NCI-H1930 (cell line): ENCODE measurements at places on chromosomes 6 and 20.

GRCh38 chr6:99099243-99099642 is 151.5 kb upstream of the FBXL4 start:
- no peak for DNase-seq

GRCh38 chr6:34593701-34594100 is 37.6 kb upstream of the SPDEF start:
- DNase-seq, result no peak

DNA sequence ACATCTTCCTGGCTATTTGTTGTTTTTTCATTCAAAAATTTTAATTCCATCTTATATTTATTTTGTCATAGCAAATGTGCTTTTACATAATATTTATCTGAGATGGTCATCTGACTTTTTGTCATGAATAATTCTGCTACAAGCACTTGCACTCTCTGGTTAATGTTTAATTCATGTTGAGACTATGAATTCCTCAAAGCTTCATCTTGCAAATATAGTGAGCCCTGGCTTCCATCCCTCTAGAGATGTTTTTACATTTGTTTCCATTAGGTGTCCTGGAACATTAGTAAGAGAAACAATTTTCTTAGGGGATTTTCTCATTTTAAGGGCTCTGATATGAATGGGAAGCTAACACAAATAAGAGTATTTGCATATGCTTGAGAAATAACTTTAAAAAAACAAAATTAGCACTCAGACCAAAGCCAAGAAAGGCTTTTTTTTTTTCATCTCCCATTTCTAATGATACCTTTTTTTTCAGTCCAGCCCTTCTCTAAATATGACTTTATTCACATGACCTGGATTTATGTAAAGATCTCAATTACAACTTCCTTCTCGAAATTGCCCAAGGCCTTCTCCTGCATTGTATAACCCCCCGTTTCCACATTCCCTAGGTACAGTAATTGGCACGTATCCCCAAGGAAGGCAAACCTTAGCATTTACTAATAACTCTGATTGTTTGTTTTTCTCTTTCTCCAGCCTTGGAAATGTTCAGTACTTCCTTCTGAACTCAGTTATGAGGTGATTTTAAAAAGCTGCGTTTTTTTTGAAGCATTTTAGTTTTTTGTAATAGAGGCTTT is 797.0 kb upstream of the GJE1 start:
- DNase-seq, result no peak

DNA sequence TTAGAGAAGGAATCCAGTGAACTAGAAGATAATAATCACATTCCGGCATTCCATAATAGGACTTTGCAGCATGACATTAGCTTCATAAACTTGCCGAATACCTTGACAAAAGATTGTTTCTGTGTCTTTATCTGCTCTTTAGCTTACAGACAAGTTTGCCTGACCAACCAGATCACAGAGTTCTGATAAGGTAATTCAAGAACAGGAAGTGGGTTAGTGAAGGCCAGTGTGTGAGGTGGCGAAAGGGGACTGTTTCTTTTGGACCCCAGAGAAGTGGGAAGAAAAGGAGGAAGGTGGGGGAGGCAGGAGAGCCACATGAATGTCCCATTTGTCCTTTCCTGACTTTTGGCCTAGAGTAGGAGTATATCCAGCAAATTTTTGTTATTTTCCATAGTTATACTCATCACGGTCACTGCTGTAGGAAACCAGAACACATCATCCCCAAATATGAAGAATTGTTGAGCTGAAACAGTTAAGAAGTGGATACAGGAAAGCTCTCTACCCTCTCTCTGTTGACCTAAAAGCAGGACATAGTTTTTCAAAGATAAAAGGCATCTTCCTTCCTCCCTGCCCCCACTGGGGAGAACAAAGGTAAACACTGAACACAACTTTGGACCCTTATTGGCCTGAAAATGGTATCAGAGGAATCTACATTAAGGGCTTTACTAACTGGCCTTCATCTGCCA is 72.4 kb upstream of the TNFAIP3 start:
- DNase-seq, result no peak

- no peak for DNase-seq
These were observed 305.4 kb downstream of the TAF4 start for GRCh38 chr20:61760321-61760720.
